Left kidney (tissue), 8 donors: ENCODE measurements at places on chromosomes 3 and 15. TPM values are rescaled to one million over a fixed set of nuclear protein-coding genes. Genes with fewer than 3 reads are reported as not detected.

DNA sequence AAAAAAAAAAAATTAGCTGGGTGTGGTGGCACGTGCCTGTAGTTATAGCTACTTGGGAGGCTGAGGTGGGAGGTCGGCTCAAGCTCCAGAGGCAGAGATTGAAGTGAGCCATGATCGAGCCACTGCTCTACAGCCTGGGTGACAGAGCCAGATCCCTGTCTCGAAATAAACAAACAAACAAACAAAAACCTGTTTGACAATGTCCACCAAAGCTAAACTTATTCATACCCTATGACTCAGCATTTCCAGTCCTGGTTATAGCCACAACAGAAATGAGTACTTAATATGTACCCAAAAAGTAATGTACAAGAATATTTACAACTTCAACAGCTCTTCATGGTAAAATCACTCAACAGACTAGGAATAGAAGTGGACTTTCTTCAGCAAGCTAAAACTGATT lies 31.1 kb downstream of the SERP1 start:
- no peak for DNase-seq

DNA sequence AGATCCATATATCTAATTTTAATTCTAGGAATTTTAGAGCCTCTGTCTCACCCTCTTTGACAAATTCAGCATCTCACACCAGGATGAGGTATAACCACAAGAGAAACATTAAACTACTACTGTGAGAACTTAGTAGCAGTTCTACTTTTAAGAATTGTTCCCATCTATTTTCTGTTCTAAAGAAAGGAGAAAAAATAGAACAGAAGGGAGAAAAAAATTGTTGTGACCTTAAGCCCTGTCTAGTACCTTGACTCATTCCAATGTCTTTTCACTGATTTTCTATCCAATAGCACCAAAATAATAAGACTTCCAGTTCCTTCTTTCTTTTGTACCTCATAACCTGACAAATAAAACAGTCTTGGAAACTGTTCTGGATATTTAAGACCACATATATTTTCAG lies 37.0 kb downstream of the FRMD5 start:
- no peak for DNase-seq

GRCh38 chr3:133487204-133487603 lies 86.3 kb upstream of the CDV3 start:
- DNase-seq, result no peak

- DNase-seq, result no peak
Observed at GRCh38 chr15:63484433-63485186, 19.8 kb upstream of the USP3 start.

GRCh38 chr3:102259663-102260062 lies 175.2 kb upstream of the ZPLD1 start:
- DNase-seq, result no peak

DNA sequence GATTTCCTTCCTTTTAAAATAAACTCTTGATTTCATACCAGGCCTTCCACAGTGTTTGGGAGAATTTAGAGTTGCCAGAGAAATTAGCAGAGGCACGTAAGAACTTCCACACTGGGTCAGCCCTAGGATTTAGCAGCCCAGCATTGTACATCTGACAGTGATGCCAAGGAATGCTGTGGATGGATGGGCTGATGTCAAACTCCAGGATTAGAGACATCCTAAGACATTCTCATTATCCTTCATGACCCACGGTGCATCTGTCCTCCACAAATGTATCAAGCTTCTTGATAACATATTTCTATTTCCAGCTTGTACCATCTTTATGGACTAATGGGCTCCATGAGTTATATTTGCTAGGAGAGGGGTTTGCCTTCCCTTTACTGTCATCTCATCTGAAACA lies 8.0 kb upstream of the TPM1 start:
- DNase-seq, result no peak

DNA sequence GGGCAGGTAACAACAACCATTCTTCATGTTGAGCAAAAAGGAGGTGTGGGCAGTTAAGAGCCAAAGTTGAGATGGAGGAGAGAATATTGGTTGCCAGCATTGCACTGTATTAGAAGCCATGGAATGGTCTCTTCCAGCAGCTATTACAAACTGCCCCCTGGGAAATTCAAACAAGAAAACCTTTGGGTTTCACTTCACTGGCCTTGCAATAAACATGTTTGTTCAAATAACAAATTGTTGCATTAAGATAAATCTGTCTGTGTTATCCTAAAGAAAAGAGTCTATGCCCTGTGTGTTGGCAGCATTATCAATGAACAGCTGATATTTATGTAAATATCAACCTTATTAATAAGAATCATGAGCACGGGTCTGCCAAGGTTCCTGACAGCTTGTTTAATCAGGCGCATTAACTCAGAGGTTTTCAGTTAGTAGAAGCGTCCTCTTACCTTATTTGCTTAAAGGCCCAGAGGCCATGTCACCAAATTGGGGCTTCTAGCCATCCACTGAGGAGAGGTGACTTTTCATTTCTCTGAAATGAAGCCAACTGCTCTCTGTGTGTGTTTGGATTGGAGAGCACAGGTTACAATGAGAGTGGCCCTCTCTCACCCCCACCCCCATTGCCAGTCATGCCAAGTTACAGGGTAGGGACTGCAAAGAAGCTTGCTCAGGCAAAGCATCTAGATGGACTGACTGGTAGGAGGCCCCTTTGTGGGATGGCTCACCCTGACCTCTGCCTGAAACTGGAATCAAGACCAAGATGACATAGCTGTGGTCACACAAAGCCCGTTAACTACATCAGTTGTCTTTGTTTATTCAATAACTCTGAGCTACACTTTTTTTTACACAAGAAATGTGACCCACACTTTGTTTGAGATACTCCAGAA lies 10.5 kb downstream of the FILIP1L start:
- no peak for DNase-seq

DNA sequence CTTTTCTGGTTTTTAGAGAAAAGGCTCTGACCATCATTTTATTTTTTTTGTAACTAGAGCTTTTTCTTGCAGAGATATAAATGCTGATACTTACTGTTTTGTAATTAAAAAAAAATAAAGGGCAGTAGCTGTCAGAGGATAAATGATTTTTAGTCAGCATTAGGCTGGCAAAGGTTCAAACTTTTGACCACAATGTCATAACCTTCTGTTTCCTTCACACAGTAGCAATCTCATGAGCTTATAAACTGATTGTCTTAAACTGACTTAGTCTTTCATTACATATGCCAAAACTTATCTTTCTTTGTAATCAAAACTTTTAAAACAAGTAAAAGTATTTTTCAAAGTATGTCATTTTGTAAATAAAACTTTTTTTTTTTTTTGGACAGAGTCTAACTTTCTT lies 841.9 kb downstream of the OTOL1 start:
- DNase-seq, result no peak

CD86 gene
- polyA plus RNA-seq, result 1.3 TPM

CHL1 gene
- 24.1 TPM for polyA plus RNA-seq
